ENCODE measurements at places on chromosomes 6 and 20. TPM values are rescaled to one million over a fixed set of nuclear protein-coding genes. Genes with fewer than 3 reads are reported as not detected.

TEAD3 gene
- polyA plus RNA-seq: 49.6 TPM

ADGRF5 gene
- 126 TPM for polyA plus RNA-seq

SLC26A8 gene
- polyA plus RNA-seq: 0.61 TPM

NRSN1 gene
- 0.26 TPM for polyA plus RNA-seq

HSPA1L gene
- polyA plus RNA-seq: 3.7 TPM

PRKN gene
- polyA plus RNA-seq: 2.7 TPM

DEK gene
- polyA plus RNA-seq: 173 TPM

ZNF311 gene
- 6.2 TPM for polyA plus RNA-seq

MPIG6B gene
- 2.8 TPM for polyA plus RNA-seq

SLC35B3 gene
- polyA plus RNA-seq: 33.7 TPM

MGME1 gene
- 32.5 TPM for polyA plus RNA-seq

MRAP2 gene
- 5.7 TPM for polyA plus RNA-seq

DNA sequence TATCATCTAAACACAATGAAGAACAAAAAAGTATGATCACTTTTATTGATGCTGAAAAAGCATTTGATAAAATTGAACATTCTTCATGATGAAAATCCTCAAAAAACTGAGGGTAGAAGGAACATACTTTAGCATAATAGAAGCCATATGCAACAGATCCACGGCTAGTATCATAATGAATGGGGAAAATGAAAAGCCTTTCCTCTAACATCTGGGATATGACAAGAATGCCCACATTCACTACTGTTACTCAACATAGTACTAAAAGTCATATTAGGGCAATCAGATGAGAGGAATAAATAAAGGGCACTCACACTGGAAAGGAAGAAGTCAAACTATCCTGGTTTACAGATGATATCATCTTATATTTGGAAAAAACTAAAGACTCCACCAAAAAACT is 256.6 kb downstream of the RFPL4B start:
- no peak overlapping the region for H3K4me3 ChIP-seq
- H3K36me3 ChIP-seq: no peaks in the 10 kb centered on the region
- H3K27ac ChIP-seq: no peak overlapping the region
- no peaks in the 10 kb centered on the region for H3K4me1 ChIP-seq
- no peaks in the 10 kb centered on the region for H3K27me3 ChIP-seq

GRCh38 chr6:155994086-155994485 is 538.4 kb upstream of the NOX3 start:
- no peaks in the 10 kb centered on the region for H3K4me1 ChIP-seq
- no peaks in the 10 kb centered on the region for H3K36me3 ChIP-seq
- no peak overlapping the region for H3K4me3 ChIP-seq
- no peaks in the 10 kb centered on the region for H3K27me3 ChIP-seq

- peak; percentile 88 for DNase-seq
- H3K4me1 ChIP-seq: peaks cover 75% of the 10 kb centered on the region
- no peaks in the 10 kb centered on the region for H3K27me3 ChIP-seq
- peak overlapping the region; percentile 67 for H3K27ac ChIP-seq
Observed at GRCh38 chr6:39225543-39225942, 3.7 kb downstream of the KCNK5 start.

GRCh38 chr6:87308970-87309369 is 13.4 kb upstream of the SMIM8 start:
- H3K27ac ChIP-seq: no peak overlapping the region
- H3K36me3 ChIP-seq: no peaks in the 10 kb centered on the region
- no peaks in the 10 kb centered on the region for H3K4me1 ChIP-seq

DNA sequence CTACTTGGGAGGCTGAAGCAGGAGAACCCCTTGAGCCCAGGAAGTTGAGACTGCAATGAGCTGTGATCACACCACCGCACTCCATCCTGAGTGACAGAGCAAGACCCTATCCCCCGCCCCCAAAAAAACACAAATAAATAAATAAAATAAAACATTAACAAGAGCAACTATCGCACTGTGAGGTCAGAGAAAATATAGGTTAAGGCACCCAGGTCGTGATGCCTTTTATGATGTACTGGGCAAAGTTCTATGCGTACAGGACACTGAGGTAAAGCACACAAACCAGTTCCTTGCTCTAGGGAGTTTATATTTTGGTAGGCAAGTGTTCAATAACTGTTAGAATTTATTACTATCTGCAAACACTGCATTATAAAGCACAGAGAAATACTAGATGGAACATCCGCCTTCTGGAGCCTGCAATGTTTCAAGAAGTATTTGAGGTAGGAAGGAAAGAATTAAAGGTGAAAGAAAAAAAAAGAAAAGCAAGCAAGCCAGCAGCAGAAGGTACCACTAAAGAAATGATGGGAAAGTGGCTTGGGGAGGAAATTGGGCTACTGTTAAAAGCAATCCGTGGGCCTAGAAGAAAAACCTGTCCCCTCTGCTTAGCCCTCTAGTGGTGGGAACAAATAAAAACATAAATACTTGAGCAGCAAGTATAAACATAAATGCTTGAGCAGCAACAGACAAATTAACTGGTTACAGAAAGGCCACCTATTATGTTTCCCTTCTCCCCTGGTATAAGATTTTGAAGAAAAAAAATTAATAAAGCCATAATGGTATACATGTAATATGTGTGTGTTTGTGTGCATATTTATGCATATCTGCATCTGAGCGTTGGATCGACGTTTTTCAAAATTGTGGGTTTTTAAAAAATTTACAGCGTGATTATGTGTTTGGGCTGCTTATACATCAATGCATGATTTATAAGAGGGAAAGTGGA is 128.0 kb downstream of the PHACTR1 start:
- H3K27ac ChIP-seq: no peak overlapping the region
- H3K4me1 ChIP-seq: no peaks in the 10 kb centered on the region
- H3K4me3 ChIP-seq: no peak overlapping the region
- H3K27me3 ChIP-seq: peaks cover 10% of the 10 kb centered on the region

DNA sequence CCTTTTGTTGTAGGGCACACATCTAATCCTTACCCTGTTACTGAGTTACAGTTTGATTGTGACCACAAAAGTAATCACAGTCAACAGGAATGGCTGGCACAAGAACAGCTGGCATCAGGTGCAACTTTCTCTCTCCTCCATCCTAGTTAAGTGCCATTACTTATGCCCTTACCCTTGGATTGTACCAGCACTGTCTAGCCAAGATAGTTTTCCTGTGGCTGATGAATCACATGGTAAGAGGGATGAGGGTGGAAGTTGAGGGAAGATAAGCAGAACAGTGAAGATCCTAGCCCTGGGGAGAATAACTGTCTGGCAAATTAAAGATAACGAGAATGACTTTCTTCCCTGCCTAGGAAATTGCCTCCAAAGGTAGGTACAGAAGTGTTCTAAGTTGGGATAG is 42.0 kb downstream of the RNF217 start:
- H3K27me3 ChIP-seq: no peaks in the 10 kb centered on the region
- H3K4me3 ChIP-seq: no peak overlapping the region
- no peaks in the 10 kb centered on the region for H3K36me3 ChIP-seq

- no peaks in the 10 kb centered on the region for H3K27me3 ChIP-seq
- H3K4me1 ChIP-seq: peaks cover 3% of the 10 kb centered on the region
- no peaks in the 10 kb centered on the region for H3K36me3 ChIP-seq
- no peak overlapping the region for H3K4me3 ChIP-seq
- DNase-seq: peak; percentile 81
- H3K27ac ChIP-seq: peak overlapping the region; percentile 73
Observed at GRCh38 chr6:134436281-134436815, 118.4 kb upstream of the SGK1 start.

GRCh38 chr20:5705827-5706226 is 44.4 kb upstream of the SHLD1 start:
- H3K27me3 ChIP-seq: no peaks in the 10 kb centered on the region
- no peak overlapping the region for H3K4me3 ChIP-seq

GRCh38 chr6:163554663-163555062 is 140.1 kb downstream of the QKI start:
- H3K27ac ChIP-seq: no peak overlapping the region
- no peaks in the 10 kb centered on the region for H3K27me3 ChIP-seq
- no peaks in the 10 kb centered on the region for H3K4me1 ChIP-seq
- H3K36me3 ChIP-seq: peaks cover 17% of the 10 kb centered on the region

DNA sequence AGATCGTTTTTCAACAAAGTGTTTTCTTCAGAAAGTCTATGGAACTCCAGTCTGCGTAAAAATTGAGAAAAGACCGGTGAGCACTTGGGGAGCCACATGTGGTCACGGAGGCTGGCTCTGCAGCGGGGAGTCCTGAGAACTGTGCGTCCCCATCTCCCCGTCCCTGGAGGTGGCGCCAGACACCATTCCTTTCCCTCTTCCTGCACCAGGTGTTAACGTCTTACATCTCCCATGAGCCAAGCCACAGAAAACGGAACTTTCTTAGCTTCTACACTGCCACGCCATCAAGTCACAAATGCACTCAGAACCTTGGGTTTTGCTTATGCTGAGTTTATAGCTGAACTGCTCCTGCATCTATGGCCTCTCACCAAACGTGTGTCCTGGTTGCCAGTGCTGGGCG is 62.6 kb downstream of the GINS1 start:
- H3K36me3 ChIP-seq: peaks cover 11% of the 10 kb centered on the region
- no peak overlapping the region for H3K4me3 ChIP-seq
- no peaks in the 10 kb centered on the region for H3K4me1 ChIP-seq
- no peaks in the 10 kb centered on the region for H3K27me3 ChIP-seq
- no peak for DNase-seq

DNA sequence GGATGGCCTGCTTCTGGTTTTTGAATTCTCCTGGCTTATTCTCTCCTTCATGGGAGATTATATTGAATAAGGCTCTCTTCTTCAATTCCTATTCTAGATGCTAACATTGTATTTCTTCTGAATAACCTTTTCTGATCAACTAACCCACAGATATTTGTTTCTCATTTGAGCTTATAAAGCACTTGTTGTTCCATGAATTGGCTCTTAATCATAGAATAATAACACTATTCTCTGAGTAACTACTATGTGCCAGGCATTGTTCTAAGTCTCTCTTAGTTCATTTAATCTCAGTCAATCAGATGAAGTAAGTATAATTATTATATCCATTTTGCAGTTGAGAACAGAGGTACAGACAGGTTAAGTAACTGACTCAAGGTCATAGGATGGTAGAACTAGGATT is 136.3 kb upstream of the MLIP start:
- no peaks in the 10 kb centered on the region for H3K4me1 ChIP-seq
- H3K27me3 ChIP-seq: no peaks in the 10 kb centered on the region
- no peak for DNase-seq
- no peak overlapping the region for H3K4me3 ChIP-seq
- no peak overlapping the region for H3K27ac ChIP-seq

DNA sequence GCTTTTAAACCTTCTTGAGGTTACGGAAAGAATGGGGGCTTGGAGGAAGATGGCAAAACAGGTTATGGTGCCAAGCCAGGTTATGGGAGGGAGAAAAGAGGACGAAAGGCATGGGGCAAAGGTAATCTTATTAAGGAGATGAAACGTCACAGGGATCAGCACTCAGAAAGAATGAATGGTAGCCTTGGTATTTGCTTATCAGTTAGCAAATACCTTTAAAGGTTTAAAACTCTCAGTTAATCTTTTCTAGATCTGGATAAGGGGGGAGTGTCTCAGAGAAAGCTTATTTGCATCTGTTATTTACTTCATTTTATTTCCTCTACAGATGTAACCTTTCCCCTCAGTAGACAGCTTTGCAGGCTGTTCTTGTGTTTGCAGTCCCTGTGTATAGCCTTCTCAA is 55.5 kb upstream of the EEF1E1 start:
- H3K27ac ChIP-seq: no peak overlapping the region
- no peak for DNase-seq
- H3K36me3 ChIP-seq: no peaks in the 10 kb centered on the region
- no peak overlapping the region for H3K4me3 ChIP-seq

GRCh38 chr6:111871725-111872400 is 1.4 kb downstream of the FYN start:
- no peaks in the 10 kb centered on the region for H3K36me3 ChIP-seq
- no peaks in the 10 kb centered on the region for H3K27me3 ChIP-seq
- peaks cover 33% of the 10 kb centered on the region for H3K4me1 ChIP-seq

GRCh38 chr6:33543116-33543515 is 37.0 kb downstream of the BAK1 start:
- no peaks in the 10 kb centered on the region for H3K4me1 ChIP-seq
- H3K36me3 ChIP-seq: no peaks in the 10 kb centered on the region
- no peak overlapping the region for H3K4me3 ChIP-seq
- no peaks in the 10 kb centered on the region for H3K27me3 ChIP-seq

DNA sequence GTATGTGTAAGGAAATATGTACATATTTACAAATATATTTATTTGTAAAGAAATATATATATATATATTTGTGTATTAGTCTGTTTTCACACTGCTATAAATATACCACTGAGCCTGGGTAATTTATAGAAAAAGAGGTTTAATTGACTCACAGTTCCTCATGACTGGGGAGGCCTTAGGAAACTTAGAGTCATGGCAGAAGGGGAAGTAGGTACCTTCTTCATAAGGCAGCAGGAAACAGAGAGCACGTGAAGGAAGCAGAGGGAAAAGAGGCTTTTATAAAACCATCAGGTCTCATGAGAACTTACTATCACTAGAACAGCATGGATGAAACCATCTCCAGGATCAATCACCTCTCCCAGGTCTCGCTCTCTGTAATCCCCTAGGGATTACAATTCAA is 644.5 kb upstream of the HS3ST5 start:
- no peak overlapping the region for H3K27ac ChIP-seq
- H3K4me1 ChIP-seq: no peaks in the 10 kb centered on the region
- no peak overlapping the region for H3K4me3 ChIP-seq
- no peak for DNase-seq

- no peaks in the 10 kb centered on the region for H3K4me1 ChIP-seq
- H3K4me3 ChIP-seq: no peak overlapping the region
Observed at GRCh38 chr20:14711652-14712051, 374.2 kb upstream of the FLRT3 start.

GRCh38 chr20:58992911-58993310 is 11.9 kb downstream of the NELFCD start:
- DNase-seq: no peak
- no peaks in the 10 kb centered on the region for H3K4me1 ChIP-seq
- H3K27me3 ChIP-seq: no peaks in the 10 kb centered on the region
- H3K4me3 ChIP-seq: no peak overlapping the region
- no peak overlapping the region for H3K27ac ChIP-seq
- H3K36me3 ChIP-seq: no peaks in the 10 kb centered on the region

DNA sequence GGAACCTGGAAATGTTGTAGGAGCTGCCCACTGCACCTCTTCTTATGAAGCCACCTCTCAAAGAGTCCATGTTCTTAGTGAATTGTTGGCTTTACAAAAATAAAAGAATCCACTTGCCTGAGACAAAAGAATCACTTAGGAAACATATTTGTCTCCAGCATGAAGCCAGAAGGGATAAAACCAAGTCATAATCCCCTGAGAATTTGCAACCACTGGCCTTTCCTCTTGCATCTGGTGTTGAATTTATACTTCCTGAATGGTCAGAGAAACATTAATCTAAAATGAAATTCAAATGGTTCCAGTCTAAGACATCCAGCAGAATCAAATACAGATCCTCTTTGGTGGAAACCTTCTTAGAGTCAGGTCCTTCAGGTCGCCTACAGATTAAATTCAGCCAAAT is 192.5 kb upstream of the ECI2 start:
- H3K36me3 ChIP-seq: no peaks in the 10 kb centered on the region
- H3K27ac ChIP-seq: no peak overlapping the region
- H3K4me3 ChIP-seq: no peak overlapping the region
- no peaks in the 10 kb centered on the region for H3K27me3 ChIP-seq

- no peak for DNase-seq
- H3K36me3 ChIP-seq: no peaks in the 10 kb centered on the region
- peak overlapping the region; percentile 95 for H3K4me3 ChIP-seq
- peaks cover 33% of the 10 kb centered on the region for H3K4me1 ChIP-seq
Observed at GRCh38 chr20:41030061-41030460, 1.4 kb downstream of the TOP1 start.

- peak; percentile 89 for DNase-seq
- H3K36me3 ChIP-seq: no peaks in the 10 kb centered on the region
- peaks cover 10% of the 10 kb centered on the region for H3K4me1 ChIP-seq
- peak overlapping the region; percentile 83 for H3K27ac ChIP-seq
Observed at GRCh38 chr6:53794137-53794719, 577 bp upstream of the LRRC1 start.

GRCh38 chr20:52402950-52403349 is 211.4 kb upstream of the ZFP64 start:
- no peaks in the 10 kb centered on the region for H3K36me3 ChIP-seq
- H3K27ac ChIP-seq: no peak overlapping the region
- no peak for DNase-seq
- no peaks in the 10 kb centered on the region for H3K27me3 ChIP-seq
- H3K4me1 ChIP-seq: no peaks in the 10 kb centered on the region
